Hair follicle dermal papilla cell (primary cell): ENCODE measurements at places on chromosomes 4 and X. TPM values are rescaled to one million over a fixed set of nuclear protein-coding genes. Genes with fewer than 3 reads are reported as not detected.

CT55 gene
- not detected in 2 replicates for total RNA-seq

PLAC8 gene
- 0.12 and 1.1 TPM in 2 replicates for total RNA-seq

SERTM2 gene
- total RNA-seq, result not detected in 2 replicates

FOXP3 gene
- not detected in 2 replicates for total RNA-seq

CXCL11 gene
- not detected in 2 replicates for total RNA-seq

ANXA10 gene
- not detected in 2 replicates for total RNA-seq

GPM6B gene
- 9.8 and 20.3 TPM in 2 replicates for total RNA-seq

ARR3 gene
- total RNA-seq, result not detected in 2 replicates

NUP62CL gene
- total RNA-seq, result 0.12 and 0.16 TPM in 2 replicates

SHROOM2 gene
- total RNA-seq, result 1.3 and 1.5 TPM in 2 replicates

TMEM255A gene
- 0.12 and 0.16 TPM in 2 replicates for total RNA-seq

CT45A10 gene
- not detected in 2 replicates for total RNA-seq

MAGEA11 gene
- total RNA-seq, result not detected in 2 replicates

CDKL2 gene
- 4.9 and 5.7 TPM in 2 replicates for total RNA-seq

TSPAN7 gene
- total RNA-seq, result not detected in 2 replicates

ODAPH gene
- total RNA-seq, result not detected in 2 replicates

WAS gene
- 0.36 TPM in 1 of 2 replicates, not detected in the other for total RNA-seq

ZNF157 gene
- 0.12 TPM in 1 of 2 replicates, not detected in the other for total RNA-seq

CSAG3 gene
- total RNA-seq, result not detected in 2 replicates

ENAM gene
- under 0.01 TPM in 1 of 2 replicates, not detected in the other for total RNA-seq

KIAA1210 gene
- total RNA-seq, result 0.12 and 0.16 TPM in 2 replicates

BMP15 gene
- total RNA-seq, result not detected in 2 replicates

TMPRSS11D gene
- not detected in 2 replicates for total RNA-seq

STIM2 gene
- total RNA-seq, result 8.1 and 12.0 TPM in 2 replicates

SSX4 gene
- total RNA-seq, result not detected in 2 replicates

HAND2 gene
- 0.49 and 0.65 TPM in 2 replicates for total RNA-seq

SLC7A11 gene
- 43.5 and 67.0 TPM in 2 replicates for total RNA-seq

BEX4 gene
- 20.9 and 22.2 TPM in 2 replicates for total RNA-seq

TRIM60 gene
- not detected in 2 replicates for total RNA-seq

CFI gene
- 0.61 and 0.65 TPM in 2 replicates for total RNA-seq

CENPC gene
- total RNA-seq, result 17.1 and 23.7 TPM in 2 replicates

RIBC1 gene
- 0.65 and 0.73 TPM in 2 replicates for total RNA-seq

AIFM1 gene
- total RNA-seq, result 9.1 and 11.4 TPM in 2 replicates

TKTL1 gene
- not detected in 2 replicates for total RNA-seq

CYBB gene
- not detected in 2 replicates for total RNA-seq

ZMAT1 gene
- total RNA-seq, result 0.61 and 1.6 TPM in 2 replicates

SATL1 gene
- not detected in 2 replicates for total RNA-seq

VSIG1 gene
- total RNA-seq, result not detected in 2 replicates

SAP30 gene
- 22.7 and 23.9 TPM in 2 replicates for total RNA-seq

FLNA gene
- 4,119 and 4,322 TPM in 2 replicates for total RNA-seq

FAM53A gene
- total RNA-seq, result 3.7 and 4.0 TPM in 2 replicates
